ENCODE measurements at places on chromosomes 11 and 22.

GRCh38 chr11:110601936-110602335 lies 110.3 kb downstream of the ARHGAP20 start:
- H3K36me3 ChIP-seq = no peaks in the 10 kb centered on the region
- H3K27me3 ChIP-seq = peaks cover 17% of the 10 kb centered on the region
- no peak overlapping the region for H3K4me3 ChIP-seq
- DNase-seq = no peak

- no peak for DNase-seq
- no peak overlapping the region for H3K4me3 ChIP-seq
- no peaks in the 10 kb centered on the region for H3K4me1 ChIP-seq
- no peaks in the 10 kb centered on the region for H3K36me3 ChIP-seq
- H3K27ac ChIP-seq = no peak overlapping the region
These were observed 45.9 kb downstream of the DSCAML1 start for GRCh38 chr11:117750916-117751662.

DNA sequence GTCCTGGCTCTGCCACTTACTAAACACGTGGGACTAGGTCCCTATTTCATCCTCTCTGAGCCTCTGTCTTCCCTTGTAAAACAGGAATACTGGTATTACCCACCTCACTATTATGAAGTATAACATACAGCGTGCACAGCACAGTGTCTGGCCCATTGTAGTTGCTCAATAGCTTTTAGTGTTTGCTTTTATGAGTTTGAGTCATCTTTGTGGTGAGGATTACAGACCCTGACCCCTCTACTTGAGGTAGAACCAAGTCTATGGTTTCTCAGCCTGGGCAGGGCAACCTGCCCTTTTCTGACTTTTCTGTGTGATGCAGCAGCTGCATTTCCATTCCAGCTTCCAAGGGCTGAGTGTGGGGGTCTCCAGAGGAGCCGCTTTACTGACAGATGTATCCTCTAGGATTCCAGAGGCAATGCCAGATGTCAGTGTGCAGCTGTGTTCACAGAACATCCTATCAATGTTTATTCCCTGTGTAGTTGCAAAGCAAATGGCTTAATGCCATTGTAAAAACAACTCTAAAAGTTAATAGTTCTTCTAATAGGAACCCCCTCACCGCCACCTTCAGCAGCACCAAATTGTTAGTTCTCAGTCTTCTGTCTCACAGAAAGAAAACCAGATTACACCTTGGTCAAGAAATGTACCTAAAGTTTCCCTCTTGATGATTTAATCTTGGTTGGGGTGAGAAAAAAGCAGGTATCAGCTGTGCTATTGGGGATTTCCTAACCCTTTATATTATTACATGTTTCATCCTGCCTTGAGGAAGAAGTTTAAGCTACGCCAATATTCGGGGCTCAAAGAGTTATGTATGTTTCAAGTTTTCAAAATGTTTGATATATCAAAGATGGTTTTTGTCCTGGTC lies 16.8 kb downstream of the PRR5L start:
- no peak for DNase-seq
- H3K4me1 ChIP-seq = peaks cover 41% of the 10 kb centered on the region
- H3K36me3 ChIP-seq = no peaks in the 10 kb centered on the region
- no peaks in the 10 kb centered on the region for H3K27me3 ChIP-seq

DNA sequence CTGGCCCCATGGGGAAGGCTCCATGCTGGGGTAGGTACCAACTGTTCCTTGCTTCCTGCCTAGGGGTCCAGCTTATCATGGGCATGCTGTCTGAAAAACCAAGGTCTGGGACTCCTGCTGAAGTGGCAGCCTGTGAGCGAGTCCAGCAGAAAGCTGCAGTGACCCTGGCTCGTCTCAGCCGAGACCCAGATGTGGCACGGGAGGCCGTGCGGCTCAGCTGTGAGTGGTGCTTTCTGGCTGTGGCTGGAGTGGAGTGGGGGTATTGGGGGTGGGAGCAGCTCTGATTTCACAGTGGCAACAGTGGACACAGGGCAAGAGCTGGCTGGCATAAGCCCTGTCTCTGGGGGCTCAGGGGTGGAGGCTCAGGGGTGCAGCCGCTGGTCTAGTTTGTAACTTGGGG lies 124.1 kb downstream of the INSC start:
- no peak for DNase-seq
- no peaks in the 10 kb centered on the region for H3K27me3 ChIP-seq
- no peak overlapping the region for H3K4me3 ChIP-seq
- H3K27ac ChIP-seq = no peak overlapping the region

DNA sequence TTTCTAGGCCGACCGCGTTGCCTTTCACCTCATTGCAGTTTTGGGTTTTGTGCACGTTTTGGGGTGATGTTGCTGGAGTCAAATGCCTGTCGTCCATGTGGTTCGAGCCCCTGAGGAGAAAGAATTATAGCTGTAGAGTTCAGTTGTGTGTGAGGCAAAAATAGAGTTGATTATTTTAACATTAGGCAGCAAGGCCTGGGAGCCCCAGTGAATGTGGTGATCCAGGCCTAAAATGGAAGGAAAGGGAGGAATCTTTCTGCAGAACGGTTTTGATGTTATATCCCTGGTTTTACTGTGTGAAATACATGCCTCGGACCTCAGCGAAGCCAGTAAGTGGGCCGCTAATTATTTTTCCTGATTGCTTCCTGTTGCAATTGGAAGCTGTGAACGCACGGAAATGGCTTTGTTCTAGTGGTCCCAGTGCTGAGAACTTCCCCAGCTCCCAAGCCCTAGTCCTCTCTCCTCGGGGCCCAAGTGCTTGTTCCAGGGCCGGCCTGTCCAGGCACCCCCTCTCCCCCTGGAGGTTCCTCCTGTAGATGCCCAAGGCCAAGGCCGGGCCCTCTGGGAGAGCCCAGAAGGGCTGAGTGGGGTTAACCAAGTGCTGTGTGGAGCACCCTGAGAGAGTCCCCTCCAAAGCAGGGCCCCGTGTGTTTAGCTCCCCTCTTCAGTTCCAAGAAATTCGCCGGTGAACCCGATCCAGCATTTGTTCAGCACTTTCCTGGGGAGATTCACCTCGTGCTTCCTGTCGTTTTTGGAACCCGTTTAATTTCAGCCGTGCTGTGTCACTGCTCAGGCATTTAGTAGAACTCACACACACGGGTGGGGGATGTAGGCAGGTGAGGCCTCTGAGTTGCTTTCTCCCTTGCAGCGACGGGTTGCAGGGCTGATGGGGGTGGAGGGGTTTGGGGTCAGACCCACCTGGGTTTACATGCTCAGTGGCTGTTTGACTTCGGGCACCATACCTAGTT lies 2.1 kb downstream of the LRP5 start:
- DNase-seq = no peak
- H3K27me3 ChIP-seq = no peaks in the 10 kb centered on the region
- H3K4me3 ChIP-seq = peak overlapping the region; percentile 91
- H3K27ac ChIP-seq = peak overlapping the region; percentile 94
- peaks cover 61% of the 10 kb centered on the region for H3K4me1 ChIP-seq

DNA sequence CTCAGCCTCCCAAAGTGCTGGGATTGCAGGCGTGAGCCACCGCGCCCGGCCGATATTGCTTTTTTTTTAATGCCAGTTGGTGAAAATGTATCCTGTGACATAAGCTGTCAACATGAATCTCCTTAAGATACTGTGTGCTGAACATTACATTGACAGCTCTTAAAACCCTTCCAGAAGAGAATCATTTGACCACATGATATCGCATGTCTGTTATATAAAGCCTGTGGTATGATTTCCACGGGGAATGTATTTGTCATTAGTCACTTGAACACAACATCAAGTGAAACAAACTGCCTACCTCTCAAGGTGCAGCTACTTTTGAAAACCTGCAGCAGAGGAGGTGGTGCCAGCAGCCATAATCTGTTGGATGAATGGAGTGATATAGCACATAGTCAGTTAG lies 67.0 kb downstream of the BCL2L13 start:
- H3K27me3 ChIP-seq = no peaks in the 10 kb centered on the region
- no peak overlapping the region for H3K4me3 ChIP-seq
- no peak for DNase-seq
